ENCODE measurements at places on chromosomes 7 and 10.

- DNase-seq = no peak
These were observed 29.2 kb downstream of the SORBS1 start for GRCh38 chr10:95531994-95532399.

GRCh38 chr10:89389254-89389653, 3.2 kb upstream of the IFIT1 start:
- no peak for DNase-seq

DNA sequence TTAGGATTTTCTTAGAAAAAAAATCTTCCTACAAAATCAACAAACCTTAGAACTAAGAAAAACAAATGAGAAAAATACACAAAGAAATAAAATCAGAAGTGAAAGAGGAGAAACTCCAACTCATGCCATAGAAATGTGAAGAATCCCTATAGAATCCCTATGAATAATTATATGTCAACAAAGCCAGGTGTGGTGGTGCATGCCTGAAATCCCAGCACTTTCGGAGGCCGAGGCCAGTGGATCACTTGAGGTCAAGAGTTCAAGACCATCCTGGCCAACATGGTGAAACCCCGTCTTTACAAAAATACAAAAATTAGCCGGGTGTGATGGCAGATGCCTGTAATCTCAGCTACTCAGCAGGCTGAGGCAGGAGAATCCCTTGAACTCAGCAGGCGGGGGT, 27.1 kb downstream of the ACSM6 start:
- no peak for DNase-seq

- no peak for DNase-seq
These were observed 245.0 kb downstream of the HDAC9 start for GRCh38 chr7:18740579-18740988.

DNA sequence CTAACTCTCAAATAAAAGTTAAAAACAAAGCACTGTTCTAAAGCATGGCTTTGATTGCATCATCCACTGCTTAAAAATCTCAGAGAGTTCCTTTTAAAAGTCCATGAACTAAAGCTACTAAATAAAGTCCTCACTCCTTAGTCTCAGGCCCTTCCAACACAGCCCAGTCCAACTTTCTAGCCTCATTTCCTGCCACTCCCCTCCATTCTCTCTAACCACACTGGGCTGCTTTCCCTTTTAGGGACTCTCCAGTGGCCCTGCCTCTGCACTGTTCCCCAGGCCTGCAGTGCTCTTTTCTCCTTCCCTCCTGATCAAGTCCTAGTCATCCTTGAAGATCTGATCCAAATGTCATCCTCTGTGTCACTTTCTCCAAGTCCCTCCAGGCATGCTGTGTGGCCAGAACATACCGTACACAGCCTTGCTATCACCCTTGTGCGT, 56.9 kb upstream of the PPP1R3C start:
- DNase-seq = peak; percentile 67

DNA sequence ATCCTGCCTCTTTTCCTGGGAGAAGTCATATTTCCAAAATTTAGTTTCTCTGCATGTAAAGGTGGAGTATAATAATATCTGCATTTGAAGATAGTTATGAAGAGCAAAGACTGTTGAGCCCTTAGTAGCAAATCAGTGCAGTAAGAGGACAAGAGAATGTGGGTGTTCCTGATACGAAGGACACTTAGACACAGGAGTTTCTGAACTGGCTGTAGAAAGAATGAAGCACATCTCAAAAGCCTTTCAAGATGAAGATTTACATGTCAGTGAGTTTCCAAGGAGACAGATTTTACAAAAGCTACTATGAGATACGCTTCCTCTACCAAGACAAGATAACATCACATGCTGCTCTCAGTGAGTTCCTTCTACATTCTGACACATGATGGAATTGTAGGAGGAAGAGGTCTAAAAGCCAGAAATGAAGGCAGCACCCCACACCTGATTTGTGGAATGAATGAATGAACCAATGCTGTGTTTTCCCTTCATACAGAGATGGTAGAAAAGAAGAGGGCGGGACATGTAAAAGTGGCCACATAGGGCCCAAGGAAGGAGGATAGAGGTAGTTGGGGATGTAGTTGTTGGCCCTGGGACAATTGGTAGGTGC, 173.6 kb upstream of the PDE1C start:
- no peak for DNase-seq

- DNase-seq = peak; percentile 98
These were observed 8.0 kb upstream of the HSPB1 start for GRCh38 chr7:76294344-76295024.

GRCh38 chr10:48507933-48508790, 96.7 kb downstream of the ARHGAP22 start:
- DNase-seq = no peak

DNA sequence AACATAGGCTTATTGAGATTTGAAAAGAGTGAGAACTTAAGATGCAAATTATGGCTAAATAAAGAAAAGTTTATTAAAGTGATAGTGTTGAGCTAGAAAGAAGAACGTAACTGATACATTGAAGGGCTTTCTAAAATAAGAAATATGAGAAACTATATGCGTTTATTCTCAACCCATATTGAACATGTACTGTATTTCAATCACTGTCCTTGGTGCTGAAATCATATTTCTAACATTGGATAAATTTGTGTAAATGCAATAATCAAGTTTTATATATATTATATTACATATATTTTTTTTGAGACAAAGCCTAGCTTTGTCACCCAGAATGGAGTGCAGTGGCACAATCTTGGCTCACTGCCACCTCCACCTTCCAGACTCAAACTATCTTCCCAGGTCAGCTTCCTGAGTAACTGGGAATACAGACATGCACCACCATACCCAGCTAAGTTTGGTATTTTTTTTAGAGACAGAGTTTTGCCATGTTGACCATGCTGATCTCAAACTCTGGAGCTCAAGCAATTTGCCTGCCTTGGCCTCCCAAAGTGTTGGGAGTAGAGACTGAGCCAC, 1065.8 kb downstream of the REEP3 start:
- DNase-seq = no peak

- peak; percentile 66 for DNase-seq
These were observed at the start of gene PCGF6 for GRCh38 chr10:103350517-103351260. Gene PCGF6, minus strand, starts transcription at chr10:103351140. Its CDS starts 74 bp downstream, at chr10:103351066.

All from tibial artery (tissue), 4 donors.